Astrocyte (in vitro differentiated cells and primary cell): ENCODE measurements at places on chromosomes 13 and 19.

GRCh38 chr13:37090912-37091311 is 14.6 kb downstream of the CSNK1A1L start:
- no peak for DNase-seq

DNA sequence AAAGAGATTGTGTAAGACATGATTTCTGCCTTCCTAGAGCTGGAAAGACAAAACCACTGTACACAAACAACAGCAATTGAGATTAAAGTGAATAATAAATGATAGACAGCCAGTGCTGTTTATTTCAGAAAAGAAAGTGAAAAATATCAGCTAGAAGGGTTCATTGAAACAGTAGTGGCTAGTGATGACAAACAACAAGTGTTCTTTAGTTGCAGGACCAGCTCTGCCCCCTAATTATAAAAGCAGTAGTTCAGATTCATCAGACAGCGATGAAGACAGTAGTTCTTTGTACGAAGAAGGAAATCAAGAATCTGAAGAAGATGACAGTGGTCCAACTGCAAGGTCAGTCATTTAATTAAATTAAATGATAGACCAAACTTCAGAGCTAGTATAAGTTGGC is 14.8 kb downstream of the GPALPP1 start:
- DNase-seq = no peak

- DNase-seq = no peak
Measured at GRCh38 chr19:50449236-50449899, 16.7 kb downstream of the MYBPC2 start.

DNA sequence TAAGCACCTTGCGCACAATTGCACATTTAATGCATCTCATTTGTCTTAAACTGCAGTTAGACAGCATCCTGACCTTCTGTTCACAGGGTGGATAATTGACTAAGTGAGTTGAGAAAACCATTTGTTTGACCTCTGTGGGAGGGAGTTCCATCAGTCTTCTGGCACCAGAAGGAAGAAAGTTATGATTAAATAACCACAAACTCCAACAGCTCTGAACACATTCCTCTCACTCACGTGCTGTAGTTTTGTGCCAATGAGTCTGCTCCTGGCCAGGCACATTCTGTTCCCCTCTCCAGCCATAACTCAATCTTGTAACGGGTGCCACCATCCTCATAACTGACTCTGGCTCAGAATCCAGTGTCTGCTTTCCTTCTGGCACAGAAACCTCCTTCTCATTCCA is 817.2 kb downstream of the SLITRK1 start:
- peak; percentile 86 for DNase-seq

DNA sequence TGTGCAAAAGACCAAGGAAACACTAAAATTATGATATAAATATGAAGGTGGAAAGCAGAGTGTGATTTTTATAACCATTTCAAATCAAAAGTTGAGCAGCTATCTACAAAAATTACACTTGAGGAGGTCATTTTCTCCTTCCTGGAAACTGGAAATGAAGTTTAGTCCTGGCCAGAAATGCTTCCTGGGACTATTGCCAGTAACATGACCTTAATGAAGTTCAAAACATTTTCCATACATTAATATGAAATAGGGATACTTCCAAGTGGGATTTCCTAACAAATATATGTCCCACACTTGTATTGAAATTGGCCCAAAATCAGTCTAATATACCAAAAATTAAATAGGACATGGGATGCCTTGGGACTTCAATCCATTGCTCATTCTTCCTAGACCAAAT is 1556.8 kb upstream of the MIR17HG start:
- no peak for DNase-seq

DNA sequence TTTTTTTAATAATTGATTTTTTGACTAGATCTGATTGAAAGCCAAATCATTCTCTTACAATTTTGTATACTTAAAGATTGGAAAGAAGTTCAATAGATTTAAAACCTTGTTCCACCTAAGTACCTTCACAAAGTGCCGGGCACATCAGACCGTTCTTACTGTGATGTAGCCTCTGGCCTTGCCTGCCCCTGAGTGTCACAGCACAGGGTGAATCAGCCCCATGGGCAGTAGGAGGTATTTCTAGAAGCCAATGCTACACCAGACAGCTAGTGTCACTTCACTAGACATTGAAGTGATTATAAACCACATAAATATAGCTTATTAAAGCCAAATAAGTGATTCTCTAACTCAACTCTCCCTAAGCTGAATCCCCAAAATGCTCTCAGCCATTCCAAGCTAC is 131.3 kb downstream of the LACC1 start:
- peak; percentile 31 for DNase-seq

- DNase-seq = no peak
Measured at GRCh38 chr19:9566729-9567128, 17.6 kb downstream of the ZNF121 start.

- no peak for DNase-seq
Measured at GRCh38 chr19:11397089-11397610, 13.0 kb upstream of the EPOR start.

- no peak for DNase-seq
Measured at GRCh38 chr19:588093-588740, 1.5 kb upstream of the HCN2 start.

DNA sequence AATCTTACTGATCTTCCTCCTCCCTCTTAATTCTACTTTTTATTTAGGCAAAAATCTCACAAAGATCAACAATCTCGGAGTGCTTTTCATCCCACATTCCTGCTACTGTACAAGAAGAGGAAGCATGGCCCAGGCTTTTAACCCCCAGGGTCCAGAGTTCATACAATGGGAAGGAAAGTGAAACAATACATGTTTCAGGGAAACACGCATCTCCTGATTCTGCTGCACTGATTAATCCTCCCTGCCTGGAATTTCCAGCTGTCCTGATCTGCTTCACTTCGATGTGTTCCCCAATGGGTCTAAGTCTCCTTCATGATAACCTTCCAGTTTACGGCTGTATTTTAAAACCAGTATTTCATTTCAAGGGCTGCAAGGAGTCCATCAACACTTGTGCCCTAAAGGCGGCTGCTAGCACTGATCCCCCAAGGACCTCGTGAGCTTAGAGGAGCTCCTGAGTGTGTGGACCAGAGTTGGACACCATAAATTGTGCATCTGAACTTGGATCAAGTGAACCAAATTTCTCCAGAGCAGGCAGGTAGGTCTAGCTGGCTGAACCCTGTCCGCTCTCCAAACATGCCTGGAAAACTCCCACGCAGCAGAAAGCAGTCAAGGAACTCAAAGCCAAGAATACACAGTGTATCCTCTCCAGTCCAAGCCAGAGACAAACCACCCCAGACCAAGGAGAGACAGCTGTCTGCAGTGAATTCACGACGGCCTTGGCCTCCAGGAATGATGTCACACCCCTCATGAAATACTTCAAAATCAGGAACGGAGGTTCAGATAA is 44.3 kb downstream of the COL4A1 start:
- DNase-seq = no peak

DNA sequence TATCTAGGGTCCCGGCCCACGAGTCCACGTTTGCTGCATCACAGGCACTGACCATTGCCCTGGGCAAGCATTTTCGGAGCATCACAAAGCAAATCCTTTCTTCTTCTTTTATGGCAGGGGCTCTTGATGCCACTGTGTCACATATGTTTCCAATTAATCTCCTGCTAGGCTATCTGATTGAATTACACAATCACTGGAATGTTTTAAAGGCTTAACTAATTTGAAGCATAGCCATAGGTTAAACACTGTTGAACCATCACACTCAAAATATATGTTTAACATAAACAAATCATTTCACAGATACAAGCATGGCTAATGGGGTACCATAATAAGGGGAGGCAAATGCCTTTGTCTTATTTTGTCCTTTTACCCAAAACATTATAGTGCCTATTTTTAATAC is 338.3 kb downstream of the POU4F1 start:
- no peak for DNase-seq
